ENCODE measurements at places on chromosomes 11 and 22. TPM values are rescaled to one million over a fixed set of nuclear protein-coding genes. Genes with fewer than 3 reads are reported as not detected.

DNA sequence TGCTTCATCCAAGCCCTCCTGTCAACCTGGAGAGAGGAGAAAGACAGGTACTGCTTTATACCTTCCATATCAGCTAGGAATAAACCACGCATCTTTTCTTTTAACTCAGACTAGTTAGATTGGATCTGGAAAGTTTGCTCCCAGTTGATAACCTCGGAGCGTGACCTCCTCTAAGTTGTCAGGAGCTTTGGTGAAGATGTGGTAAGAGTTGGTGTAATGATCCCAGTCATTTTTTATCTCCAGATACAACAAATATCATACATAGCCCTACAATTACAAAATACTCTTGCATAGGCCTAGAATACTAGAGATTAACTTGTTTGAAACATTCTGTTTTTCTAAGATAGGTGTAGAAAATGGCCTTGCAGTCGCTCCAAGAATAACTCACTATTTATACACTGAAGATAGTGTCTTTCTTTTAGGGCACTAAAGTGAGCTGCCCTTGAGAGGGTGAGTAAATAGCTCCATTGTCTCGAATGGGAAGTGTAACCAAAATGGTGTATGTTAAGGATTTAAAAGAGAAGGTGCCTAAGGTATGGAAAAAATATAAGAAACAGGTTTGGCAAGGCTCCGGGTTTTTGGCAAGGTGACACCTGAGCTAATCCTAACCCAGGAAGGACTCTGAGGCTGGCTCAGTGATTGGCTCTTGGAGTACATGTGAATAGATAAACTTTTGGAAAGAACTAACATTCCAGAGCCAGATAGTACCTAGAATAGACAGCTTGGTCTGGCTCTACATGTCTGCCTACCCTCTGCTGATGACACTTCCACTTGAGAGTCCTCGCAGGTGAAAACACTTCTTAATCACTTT is 59.4 kb downstream of the GLYATL1 start:
- DNase-seq, result no peak

The WNT7B gene
- total RNA-seq, result not detected

The PTGDR2 gene
- 0.14 TPM for total RNA-seq

GRCh38 chr11:76443268-76443980 is 1.4 kb upstream of the EMSY start:
- DNase-seq, result no peak

- DNase-seq, result no peak
These were observed 48.4 kb downstream of the ISX start for GRCh38 chr22:35114131-35114980.

GRCh38 chr11:115437902-115438575 is 66.2 kb downstream of the CADM1 start:
- no peak for DNase-seq

The MTCH2 gene
- total RNA-seq, result 63.4 TPM

DNA sequence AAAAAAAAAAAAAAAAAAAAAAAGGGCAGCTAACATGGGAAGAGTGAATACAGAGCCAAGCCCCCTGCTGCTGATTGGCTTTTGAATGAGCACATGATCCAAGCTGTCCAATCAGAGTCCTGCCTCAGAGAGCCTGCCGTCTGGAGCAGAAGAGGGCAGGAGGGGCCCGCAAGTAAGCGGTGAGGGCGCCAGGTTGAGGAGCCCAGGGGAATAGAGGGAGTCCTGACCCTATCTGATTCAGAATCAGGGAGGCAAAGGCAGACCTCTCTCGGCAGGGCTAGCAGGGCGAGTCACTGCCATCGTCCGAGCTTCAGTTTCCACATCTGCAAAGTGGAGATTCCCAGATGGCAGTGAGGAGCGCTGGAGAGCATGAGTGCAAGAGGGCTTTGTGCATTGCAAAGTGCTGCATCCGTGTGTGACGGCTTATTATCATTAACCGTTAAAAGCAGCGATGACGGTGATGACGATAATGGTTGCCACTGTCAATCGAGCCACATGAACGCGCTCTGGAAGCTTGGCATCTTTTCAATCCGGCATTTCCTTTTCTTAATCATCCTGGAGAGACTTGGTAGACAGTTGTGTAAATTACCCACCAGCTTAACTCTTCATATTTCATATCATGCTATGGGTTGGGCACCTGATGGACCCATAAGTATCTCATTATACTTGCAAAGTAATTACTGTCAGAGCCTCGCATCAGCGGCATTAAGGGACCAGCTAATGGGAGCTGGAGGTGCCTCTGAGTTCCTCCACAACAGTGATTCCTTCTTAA is 68.6 kb upstream of the ATXN10 start:
- DNase-seq, result no peak

DNA sequence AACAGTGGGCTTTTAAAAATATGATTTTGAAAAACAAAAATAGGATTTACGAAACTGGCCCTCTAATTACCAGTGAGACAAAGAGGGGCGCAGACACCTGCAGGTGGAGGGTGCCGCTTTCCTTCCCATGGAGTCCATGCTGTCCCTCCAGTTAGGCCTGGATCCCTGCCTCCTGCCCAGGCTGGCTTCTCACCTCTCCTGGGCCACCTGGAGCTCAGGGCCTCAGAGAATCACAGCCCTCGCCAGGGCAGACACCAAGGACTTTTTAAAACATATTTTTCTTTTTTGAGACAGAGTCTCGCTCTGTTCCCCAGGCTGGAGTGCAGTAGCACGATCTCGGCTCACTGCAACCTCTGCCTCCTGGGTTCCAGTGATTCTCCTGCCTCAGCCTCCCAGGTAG is 1437.2 kb downstream of the TBC1D22A start:
- DNase-seq, result no peak

DNA sequence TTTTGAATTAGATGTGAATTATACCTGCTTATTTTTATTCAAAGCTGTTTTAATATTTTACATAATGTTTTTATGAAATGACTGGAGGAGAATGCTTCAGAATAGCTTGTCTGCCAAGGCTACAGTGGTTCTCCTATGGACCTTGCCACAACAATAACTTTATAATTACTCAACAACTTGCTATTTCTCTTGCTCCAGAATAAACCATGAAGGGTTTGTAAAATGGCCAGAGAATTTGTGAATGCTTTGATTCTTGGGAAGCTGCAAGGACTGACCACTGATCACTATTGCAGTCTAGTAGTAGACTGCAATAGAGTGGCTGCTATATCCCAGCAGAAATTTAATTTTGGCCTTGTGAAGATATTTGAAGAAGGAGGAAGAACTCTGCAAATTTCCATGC is 199.7 kb downstream of the FAT3 start:
- DNase-seq, result no peak

DNA sequence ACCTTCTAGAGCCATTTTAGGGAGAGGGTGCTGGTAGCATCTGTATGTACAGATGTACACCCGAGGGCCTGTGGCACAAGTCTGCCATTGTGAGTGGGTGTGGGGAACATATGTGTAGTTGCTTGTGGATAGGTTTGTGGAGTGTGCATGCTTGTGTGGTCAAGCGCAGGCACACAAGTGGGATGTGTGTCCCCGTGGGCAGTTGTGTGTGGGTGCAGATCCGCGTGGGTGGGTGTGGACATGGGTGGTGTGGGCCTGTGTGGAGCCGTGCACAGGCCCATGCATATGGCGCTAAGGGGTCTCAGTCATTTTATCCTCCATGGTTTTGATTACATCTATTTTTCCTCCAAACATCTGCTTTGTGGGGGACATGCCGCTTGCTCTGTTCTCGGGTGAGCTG is 28.8 kb downstream of the ALX4 start:
- DNase-seq, result no peak

DNA sequence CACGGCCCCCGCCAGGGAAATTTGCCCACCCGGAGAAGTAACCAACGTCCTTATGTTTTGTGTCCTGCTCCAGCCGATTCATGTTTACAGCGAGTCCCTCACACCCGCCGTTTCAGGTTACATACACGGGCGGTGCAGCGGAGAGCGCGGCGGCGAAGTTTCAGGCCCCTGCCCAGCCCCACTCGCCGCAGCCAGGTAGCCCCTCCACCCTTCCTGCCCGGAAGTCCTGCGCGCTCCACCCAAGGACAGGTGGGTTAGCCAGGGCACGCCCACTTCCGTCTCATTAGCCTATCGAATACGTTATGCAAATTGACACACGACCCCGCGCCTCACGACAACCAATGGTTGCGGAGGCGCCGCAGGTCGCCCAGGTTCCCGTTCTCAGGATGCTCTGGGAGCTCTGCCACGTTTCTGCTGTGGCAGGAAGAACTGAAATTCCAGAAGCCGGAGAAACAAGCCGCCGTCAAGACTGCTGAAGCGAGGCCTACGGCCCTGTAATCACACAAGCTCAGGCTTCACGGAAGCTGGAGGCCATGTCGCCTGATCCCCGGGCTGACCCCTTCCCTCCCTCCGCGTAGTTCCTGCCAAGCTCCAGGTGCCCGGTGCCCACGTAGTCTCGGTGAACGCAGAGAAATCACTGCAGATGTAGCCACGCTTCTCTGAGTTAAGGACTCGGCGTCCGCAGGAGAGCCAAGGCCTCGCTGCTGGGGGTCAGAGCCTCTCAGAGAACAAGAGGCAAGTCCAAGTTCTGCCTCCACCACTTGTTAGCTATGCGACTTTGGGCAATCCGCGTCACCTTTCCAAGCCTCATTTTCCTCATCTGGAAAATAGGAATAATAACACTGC is 22.4 kb upstream of the MYH9 start:
- DNase-seq, result peak; percentile 86

DNA sequence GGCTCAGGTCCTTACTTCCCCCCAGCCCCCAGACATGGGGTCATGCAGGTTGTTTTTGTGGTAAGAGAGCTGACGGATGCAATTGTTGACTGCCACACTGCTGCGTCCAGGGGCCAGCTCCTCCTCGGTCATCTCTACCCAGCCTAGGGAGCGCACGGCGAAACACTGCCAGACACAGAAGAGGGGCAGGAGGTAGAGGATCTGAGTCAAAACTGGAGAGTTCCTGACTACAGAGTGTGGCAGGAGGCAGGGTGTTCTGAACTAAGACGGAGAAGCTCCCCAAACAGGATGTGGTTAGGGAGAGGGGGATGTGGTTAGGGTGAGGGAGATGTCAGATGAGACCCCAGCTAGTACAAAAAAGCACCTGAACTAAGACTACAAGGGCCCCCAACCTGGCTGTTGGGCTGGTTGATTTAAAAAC is 12.3 kb downstream of the SMPD1 start:
- no peak for DNase-seq

The IMMP1L gene
- total RNA-seq, result 19.0 TPM

- no peak for DNase-seq
These were observed 5.1 kb upstream of the NOL12 start for GRCh38 chr22:37681001-37681424.

The IFTAP gene
- 14.7 TPM for total RNA-seq

The GSTT2B gene
- 5.6 TPM for total RNA-seq

DNA sequence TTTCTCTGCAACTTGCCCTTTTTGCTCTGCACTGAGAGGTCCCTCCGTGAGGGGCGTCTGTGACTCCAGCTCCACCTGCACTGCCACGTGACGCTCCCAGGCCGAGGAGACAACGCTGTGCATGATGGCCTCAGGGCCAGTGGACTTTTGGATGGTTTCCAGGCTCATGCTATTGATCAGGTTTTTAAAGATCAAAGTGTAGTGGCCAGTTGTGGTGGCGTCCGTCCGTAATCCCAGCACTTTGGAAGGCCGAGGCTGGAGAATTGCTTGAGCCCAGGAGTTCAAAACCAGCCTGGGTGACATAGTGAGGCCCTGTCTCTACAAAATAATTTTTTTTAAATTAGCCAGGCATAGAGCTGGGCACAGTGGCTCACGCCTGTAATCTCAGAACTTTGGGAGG is 16.1 kb downstream of the RPL3 start:
- no peak for DNase-seq

- DNase-seq, result no peak
These were observed 726.7 kb downstream of the METTL15 start for GRCh38 chr11:28834877-28835276.

DNA sequence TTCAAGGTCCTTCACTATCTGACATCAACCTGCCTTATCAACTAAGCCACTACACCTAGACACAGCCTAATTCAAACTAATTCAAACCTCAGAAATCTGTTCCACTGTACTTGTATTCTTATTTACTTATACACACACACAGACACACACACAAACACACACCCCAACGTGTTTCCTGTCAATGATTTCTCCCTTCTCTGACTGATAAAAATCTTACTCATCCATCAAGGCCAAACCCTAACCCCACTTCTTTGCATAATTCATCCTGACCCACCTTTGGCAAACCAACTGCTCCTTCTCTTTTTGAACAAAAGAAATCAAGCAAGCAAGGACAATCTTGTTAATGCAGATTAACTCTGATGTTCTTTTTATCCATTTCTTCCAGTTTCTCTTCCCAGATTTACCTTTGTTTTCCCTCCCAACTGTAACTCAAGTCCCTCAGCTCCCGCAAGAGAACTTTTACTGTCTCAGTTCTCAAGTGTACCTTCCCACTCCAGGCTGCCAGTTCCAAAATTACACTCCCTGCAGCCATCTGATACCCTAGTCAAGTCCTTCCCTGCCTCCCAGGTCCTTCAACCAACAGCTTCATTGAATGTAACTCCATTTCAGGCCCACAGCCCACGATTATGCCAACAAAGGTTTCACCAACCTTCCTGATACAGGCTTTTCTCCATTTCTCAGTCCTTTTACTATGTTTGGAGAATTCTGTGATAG is 78.3 kb downstream of the PAK1 start:
- no peak for DNase-seq

DNA sequence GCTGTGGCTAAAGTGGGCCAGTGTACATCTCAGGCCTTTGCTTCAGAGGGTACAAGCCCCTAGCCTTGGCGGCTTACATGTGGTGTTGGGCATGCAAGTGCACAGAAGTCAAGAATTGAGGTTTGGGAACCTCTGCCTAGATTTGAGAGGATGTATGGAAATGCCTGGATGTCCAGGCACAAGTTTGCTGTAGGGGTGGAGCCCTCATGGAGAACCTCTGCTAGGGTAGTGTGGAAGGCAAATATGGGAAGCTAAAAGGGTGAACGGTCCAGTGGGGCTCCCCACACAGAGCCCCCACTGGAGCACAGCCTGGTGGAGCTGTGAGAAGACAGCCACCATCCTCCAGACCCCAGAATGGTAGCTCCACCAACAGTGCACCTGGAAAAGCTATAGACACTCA is 28.5 kb upstream of the PGR start:
- DNase-seq, result no peak

The DLG2 gene
- total RNA-seq, result 17.2 TPM

- no peak for DNase-seq
These were observed 22.0 kb downstream of the BDNF start for GRCh38 chr11:27678242-27678641.

- no peak for DNase-seq
These were observed 7.8 kb downstream of the DSCAML1 start for GRCh38 chr11:117789241-117789640.

DNA sequence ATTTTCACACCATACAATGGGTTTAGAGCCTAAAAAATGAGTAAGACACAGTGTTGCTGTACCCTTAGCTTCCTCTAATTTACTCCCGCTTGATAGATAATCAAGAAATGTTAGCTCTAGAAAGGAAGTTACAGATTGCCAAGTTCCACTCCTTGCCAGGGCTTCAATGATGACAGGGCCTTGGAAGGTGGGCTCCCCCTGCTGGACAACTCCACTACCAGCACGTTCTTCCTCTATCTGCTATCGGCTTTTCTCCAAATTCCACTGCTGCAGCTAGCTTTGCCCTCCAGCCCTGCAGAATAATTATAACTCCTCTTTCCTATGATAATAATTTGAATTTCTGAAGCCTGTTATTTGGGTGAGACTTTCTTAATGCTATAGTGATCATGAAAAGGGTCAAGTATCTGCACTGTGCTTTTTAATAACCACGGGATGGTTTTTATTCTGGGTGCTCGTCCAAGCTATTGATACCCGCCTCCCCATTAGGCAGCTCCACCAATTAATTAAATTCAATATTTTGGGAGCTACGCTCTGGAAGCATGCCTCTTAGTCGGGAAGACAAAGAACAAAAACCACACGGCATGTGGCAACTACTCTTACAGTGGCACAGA is 9.0 kb downstream of the SYN3 start:
- peak; percentile 87 for DNase-seq

All from posterior vena cava (tissue), 2 donors.